ENCODE measurements at places on chromosomes 6 and 20.

GRCh38 chr6:6714118-6714897 lies 125.8 kb downstream of the LY86 start:
- DNase-seq: no peak

GRCh38 chr6:43428874-43429273 lies 1.5 kb downstream of the ABCC10 start:
- no peak for DNase-seq

GRCh38 chr20:12256806-12257205 lies 339.1 kb downstream of the BTBD3 start:
- DNase-seq: no peak

DNA sequence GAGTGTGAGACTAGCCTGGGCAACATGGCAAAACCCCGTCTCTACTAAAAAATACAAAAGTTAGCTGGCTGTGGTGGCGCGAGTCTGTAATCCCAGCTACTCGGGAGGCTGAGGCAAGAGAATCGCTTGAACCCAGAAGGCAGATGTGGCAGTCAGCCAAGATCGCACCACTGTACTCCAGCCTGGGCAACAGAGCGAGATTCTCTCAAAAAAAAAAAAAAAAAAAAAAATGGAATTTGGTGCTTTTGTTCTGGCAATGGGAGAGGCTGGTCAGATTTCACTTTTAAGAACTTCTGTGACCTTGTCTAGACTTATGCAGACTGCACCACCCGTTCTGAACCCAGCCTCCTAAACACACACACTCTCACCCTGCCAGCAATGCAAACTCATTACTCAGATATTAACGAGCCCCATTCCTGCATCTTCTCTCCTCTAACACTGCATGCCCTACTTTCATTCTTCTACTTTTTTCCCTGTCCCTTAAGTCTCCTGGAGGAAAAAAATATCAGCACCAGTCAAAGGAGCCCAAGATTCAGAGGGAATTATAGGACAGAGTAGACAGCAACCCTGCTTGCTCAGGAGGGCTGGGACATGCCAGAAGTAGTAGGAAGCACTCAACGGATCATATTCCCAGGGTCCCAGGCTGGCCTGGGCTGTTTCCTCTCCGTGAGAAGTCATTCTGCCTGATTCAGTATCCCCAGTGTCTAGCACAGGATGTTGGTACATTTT lies 4.4 kb downstream of the MOCS1 start:
- DNase-seq: peak; percentile 49

GRCh38 chr20:58852543-58853271 lies at the start of gene GNAS:
GNAS (plus strand) TSS chr20:58852716.
- DNase-seq: peak; percentile 48

DNA sequence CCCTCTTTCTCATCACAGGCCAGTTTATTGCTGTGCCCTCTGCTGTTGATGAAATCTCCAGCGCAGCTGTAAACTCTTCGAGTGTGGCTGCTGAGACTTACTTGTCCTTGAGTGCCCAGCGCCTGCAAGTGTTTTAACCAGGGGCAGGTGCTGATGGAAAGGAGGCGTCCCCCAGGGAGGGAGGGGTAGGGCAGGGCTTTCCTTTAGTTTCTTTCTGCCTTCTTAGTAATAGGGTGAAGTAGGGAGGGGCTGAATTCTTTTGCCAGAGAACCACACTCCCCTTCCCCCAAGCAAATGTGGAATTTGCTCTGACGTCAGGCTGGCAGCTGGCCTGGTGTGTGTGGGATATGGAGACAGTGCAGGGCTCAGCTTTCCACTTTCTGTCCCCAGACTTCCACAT lies 61.2 kb downstream of the IGF2R start:
- peak; percentile 94 for DNase-seq

GRCh38 chr6:43870660-43871061 lies 100.7 kb downstream of the VEGFA start:
- DNase-seq: no peak

DNA sequence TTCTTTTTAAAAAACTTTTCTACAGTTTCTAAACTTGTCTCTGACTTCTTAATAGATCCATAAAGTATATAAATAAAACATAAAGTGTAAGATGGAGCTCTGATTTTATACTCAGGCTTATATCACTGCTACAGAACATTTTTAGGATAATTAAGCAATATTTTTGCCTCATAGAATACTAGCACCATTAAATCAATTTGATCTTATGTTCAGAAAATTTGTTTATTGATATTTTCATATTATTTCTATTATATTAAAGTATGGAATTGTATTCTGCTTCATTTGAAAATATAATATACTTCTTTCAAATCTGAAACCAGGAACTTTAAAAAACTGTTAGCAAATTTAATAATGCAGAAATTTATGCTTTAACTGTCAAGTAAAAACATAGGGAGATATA lies 106.5 kb downstream of the MAN1A1 start:
- DNase-seq: no peak

DNA sequence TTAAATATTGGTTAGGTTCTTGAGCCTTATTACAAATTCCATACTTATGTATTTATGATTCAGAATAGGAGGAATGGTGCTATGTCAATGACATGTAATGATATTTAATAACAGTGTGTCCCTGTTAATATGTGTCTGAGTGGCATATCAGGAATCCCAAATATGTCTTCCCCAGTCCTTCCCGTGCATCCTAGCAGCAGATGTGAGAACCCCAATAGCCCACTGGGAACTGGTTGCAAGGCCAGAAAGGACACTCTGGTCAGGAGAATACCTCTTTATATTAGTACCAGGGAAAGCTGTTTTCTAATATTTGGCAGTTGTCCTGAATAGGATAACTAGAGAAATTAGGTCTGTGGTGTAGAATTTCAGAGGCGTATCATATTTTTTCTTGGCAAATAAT lies 159.1 kb upstream of the PDE7B start:
- DNase-seq: no peak

DNA sequence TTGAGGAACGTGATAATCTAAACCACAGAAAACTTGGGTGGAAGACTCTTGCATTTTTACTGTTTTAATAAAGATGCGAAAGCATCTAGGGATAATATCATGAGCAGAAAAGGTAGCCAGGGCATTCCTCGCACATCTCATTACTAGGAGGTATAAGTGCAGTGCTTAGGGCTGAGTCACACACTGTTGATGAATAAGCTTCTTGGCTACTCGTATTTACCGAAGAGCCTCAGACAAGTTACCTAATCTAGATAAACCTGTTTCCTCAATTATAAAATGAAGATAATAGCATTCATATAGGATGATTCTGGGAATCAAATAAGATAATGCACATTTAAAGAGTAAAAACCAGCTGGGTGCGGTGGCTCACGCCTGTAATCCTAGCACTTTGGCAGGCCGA lies 780 bp upstream of the KIAA0319 start:
- no peak for DNase-seq

DNA sequence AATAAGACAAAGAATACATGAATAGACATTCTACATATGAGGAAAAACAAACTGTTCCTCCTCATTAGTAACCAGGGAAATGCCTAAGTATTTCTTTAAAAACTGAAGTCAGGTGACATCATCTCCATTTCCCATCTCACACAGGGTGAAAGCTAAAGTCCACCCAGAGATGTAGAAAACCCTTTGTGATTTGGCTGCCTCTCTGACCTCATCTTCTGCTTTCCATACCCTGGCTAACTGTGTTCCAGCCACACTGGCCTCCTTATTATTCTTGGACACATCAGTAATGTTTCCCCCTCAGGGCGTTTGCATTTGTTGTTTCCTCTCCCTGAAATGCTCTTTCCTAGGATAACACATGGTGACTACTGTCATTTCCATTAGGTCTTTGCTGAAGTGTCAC lies 40.4 kb downstream of the ESF1 start:
- DNase-seq: no peak

- no peak for DNase-seq
Observed at GRCh38 chr6:34654061-34654710, 42.4 kb downstream of the ILRUN start.

- no peak for DNase-seq
Observed at GRCh38 chr20:10868299-10868698, 194.5 kb upstream of the JAG1 start.

DNA sequence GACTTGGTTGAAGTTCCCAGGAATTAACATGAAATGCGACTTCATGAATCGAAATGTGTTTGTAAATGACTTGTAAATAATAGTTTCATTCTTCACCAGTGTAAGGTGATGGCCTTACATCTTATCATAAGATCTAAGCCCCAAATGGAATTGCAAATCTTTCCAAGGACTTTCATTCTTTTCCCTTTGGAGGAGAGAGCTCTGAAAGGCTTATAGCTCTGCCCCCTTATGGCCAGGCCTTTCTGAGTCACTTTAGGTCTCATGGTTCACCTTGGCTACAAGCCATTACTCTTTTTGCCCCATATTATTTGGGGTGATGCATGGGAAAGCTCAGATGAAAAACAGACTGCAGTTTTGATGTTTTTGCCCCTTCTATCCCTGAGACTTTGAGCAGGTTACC lies 209.1 kb upstream of the BMP2 start:
- no peak for DNase-seq

DNA sequence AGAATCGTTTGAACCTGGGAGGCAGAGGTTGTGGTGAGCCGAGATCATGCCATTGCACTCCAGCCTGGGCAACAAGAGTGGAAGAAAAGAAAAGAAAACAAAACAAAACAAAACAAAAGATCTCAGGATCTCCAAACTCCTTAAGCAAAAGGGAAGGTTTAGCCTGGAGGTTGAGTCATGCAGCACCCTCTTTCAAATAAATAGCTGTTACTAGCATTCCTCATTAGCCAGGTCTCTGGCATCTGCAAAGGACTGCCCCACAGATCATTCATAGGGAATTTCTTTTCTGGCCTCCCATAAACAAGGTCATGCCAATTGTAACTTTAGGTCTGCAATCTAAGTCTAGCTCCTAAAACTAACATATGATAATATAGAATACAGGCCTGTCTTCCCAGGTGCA lies 37.2 kb downstream of the EDN1 start:
- no peak for DNase-seq

DNA sequence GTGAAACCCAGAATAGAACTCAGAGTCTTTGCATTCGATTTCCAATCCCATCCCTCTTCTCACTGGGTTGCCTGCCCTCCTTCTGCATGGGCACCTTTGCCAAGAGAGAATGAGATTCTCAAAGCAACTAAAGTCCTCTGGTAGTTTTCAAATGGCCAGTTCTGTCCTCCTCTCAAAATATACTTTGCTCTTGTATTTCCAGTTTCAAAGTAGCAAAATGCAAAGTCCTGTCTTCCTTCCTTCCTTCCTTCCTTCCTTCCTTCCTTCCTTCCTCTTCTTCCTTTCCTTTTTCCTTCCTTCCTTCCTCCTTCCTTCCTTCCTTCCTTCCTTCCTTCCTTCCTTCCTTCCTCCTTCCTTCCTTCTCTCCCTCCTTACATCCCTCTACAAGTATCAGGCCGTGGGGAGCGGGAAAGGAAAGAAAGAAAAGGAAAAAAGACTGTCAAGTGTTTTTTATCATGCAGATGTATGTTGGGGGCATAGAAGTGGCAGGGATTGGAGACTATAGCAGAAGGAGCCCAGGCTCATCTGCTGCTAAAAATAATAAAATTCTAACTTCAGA lies 265.2 kb downstream of the CD83 start:
- no peak for DNase-seq

DNA sequence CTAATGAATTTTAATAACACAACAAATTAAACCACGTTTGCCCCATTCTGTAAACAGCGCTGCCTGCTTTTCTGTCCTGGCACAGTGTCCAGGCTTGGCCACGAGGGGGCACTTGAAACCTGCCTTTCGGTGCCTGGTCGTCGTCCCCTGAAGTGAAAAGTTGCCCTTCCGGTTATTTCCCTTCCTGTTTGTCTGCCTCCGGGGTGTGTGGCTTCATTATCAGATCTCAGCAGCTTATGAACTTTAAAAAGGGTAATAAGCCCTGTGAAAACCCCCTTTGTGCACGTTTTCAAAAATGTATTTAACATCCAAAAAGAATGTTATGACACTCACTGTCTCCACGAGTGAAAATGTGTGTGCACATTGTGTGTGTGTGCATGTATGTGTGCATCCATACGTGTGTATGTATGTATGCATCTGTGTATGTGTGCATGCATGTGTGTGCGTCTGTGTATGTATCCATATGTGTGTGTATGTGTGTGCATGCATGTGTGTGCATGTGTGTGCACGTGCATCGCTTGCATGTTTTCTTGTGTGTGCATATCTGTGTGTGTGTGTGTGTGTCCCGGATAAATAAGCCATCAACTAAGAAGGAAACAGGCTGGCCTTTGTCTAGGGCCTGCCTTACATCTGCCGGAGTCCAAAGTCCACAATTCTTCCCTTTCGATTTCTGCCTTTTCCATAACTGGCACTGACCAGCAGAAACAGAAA lies 358.4 kb downstream of the THBS2 start:
- peak; percentile 58 for DNase-seq

GRCh38 chr20:8515810-8516435 lies 383.9 kb downstream of the PLCB1 start:
- DNase-seq: no peak

- peak; percentile 41 for DNase-seq
Observed at GRCh38 chr20:4090756-4091489, 75.6 kb upstream of the RNF24 start.

- no peak for DNase-seq
Observed at GRCh38 chr6:98343004-98343403, 491.4 kb upstream of the POU3F2 start.

GRCh38 chr6:77638129-77638830 lies 14.6 kb upstream of the MEI4 start:
- DNase-seq: no peak

DNA sequence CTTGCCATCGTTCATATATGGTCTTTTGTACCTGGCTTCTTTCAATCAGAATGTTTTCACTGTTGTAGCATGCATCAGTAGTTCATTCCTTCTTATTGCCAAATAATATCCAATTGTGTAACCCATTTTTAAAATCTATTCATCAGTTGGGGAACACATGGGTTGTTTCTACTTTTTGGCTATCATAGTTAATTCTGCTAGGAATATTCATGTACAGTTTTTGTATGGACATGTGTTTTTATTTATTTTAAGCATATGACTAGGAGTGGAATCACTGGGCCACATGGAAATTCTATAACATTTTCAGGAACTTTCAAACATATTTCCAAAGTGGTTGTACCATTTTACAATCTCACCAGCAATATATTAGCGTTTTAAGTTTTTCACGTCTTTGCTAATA lies 187.4 kb upstream of the PRND start:
- peak; percentile 18 for DNase-seq

DNA sequence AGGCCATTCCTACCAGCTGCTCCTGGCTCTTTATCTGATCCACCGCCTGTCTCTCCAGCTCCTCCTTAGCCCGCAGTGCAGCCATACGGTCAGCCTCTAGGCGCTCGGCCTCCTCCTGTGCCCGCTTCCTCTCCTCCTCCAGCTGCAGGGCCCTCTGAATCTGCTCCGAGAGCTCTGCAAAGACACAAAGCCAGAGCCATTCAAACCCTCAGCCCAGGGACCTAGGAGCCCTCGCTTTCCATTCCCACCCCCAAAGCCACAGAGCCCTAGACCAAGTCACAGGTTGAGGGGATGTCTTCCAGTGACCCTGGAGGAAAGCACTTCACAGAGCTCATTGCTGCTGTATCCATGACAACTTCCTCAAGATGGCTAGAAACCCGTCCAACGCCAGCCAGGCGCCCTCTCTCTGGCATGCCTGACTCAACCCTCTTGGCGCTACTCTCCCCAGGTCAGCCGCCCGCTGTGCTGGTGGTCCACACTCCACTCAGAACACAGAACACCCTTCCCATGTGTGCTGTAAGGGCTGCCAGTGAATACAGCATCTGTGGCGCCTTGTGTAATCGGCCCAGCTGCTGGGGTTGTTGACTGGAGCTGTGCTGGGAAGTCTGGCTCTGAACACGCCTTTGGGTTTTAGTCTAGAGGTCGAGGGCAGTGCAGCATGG lies 49.3 kb downstream of the EZR start:
- no peak for DNase-seq
